Foreskin keratinocyte (primary cell): ENCODE measurements at places on chromosomes 1 and 21. TPM values are rescaled to one million over a fixed set of nuclear protein-coding genes. Genes with fewer than 3 reads are reported as not detected.

Gene PSMB4
- total RNA-seq = 318 and 323 TPM in 2 replicates

Gene AQP10
- 0.17 and 0.18 TPM in 2 replicates for total RNA-seq

Gene TMEM81
- total RNA-seq = 1.5 and 2.0 TPM in 2 replicates

Gene LDLRAD1
- not detected in 2 replicates for total RNA-seq

Gene IL19
- total RNA-seq = not detected in 2 replicates

DNA sequence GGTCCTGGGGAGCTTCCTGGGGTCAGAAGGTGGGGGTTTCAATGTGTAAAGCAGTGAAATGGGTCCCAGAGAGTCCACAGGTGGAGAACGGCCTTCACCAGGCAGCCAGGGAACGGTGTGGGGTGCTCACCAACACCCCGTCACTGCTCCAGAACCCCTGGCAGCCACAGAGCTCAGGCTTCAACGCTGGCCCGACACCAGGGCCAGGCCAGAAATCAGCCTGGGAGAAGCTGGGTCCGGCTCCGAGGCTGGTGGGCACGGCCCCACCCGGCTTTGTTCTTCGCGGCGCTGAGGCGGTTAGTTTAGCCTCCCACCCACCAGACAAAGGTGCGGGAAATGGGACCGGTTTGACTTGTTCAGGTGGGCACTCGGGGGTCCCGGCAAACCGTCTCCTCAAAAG, 24.8 kb upstream of the C1orf159 start:
- DNase-seq = no peak

DNA sequence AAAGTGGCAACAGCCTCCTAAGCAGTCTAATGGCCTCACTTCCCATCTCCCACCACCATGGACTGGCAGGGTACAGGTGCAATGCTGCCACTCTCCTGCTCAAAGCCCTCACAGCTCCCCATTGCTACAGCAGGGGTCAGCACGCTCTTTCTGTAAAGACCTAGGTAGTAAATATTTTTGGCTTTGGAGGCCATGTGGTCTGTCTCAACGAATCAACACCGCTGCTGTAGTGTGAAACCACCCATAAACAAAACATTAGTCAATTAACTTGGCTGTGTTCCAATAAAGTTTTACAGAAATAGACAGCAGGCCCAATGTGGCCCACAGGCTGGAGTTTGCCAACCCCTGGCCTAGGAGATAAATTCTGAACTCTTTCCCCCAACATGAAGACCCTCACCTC, 44.6 kb upstream of the TMEM125 start:
- no peak for DNase-seq

- no peak for DNase-seq
Observed at GRCh38 chr1:61344696-61345095, 262.3 kb downstream of the NFIA start.

- no peak for DNase-seq
Observed at GRCh38 chr1:94989911-94990473, 63.1 kb upstream of the CNN3 start.

DNA sequence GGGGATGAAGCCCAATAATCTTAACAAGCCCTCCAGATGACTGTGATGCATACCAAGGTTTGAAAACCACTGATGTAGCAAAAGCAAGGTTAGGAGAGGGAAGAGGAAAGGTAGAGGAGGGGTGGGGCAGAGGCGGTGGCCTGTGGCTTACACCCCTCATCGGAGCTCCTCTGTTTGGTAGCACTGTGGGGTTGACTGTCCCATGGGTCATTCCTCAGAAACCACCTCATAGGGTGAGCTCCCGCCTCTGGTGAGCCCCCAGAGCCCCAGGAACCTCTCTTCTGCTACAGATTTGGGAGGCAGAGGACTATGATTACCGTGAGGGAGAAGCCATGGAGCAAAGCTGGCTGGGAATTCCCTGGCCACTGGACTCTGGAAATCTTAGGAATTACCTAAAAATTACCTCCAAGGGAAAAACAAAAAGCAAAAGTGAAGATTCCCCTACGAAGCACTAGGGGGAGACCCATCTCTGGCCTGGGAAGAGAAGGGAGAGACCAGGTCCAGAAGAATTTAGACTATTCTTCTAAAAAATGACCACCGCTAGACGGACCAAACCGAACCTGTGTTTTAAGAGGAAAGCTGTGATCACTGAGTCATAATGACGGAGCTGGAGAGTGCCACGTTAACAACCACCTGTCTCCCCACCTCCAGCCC, 1.5 kb upstream of the RASSF5 start:
- no peak for DNase-seq

GRCh38 chr1:65253800-65254319, 55.5 kb upstream of the DNAJC6 start:
- no peak for DNase-seq

- DNase-seq = no peak
Observed at GRCh38 chr1:13675151-13675651, 24.8 kb upstream of the PRDM2 start.
